ENCODE measurements at places on chromosomes 1 and 21.
A peak's percentile ranks its signal among the peaks of the same experiment; 100 is the strongest.

DNA sequence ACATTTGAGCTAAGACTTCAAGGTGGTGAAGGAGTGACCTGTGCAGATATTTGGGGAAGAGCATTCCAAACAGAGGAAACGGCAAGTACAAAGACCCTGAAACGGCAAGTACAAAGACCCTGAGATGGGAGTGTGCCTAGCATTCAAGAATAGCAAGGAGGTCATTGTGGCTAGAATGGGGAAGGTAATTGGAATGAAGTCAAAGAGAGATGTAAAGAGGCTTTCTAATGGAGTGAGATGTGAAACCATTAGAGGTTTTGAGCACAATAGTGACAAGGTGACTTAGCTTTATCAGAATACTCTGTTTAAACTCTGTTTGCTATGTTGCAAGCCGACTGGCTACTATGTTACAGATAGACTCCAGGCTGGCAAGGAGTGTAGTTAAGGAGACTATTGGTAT is 4.4 kb downstream of the CDC7 start:
- DNase-seq = no peak

DNA sequence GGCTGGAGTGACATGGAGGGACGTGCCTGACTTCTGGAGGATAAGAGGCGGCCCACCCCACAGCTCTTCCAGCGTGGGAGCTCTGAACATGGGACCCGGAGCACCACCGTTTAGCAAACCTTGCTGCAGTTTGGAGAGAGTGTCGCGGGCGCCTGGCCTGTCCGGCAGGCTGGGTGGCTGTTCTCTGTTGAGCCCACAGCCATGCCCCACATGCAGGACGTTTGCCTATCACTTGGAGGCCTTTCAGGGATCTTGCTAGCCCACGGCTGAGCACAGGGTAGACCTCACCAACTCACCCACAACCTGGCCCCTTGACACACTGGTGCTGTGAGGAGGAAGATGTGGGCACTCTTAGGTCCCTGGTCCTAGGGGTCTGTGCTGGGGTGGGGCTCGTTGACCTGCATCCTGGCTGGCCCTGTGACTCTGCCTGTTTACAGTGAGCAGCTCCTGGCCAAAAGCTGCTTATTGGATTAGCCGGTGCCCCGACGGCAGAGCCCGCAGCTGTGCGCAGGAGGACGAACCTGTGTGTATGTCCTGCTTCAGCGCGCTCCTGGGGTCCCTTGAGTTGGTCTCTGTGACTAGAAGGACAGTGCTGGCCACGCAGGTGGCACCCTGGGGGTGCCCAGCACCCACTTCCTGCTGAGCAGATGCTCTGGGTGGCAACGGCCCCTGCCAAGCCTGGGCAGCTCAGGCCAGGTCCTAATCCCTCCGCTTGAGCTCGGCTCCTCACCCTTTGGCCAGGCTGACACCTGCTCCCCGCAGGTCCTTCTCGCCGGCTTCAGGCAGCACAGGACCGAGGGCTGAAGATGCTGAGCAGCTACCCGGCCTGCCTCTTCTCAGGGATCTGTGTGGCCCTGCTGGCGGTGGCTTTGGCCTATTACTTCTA is 72.4 kb upstream of the TRAPPC10 start:
- no peak for DNase-seq

DNA sequence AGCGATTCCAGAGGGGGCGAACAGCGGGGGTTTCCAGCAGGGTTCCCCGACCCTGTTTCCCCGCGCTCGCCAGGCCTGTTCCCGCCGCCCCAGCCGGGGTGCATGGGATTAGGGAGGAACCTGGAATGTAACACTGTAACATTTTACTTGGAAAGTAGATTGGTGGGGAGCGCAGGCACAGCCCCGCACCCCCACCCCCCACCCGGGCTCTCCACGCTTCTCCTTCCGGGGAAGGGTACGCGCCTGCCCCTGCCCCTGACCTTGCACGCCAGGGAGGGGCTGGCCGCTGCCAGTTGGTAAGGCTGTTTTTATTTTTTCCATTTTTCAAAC is 427 bp downstream of the FAM3B start:
- DNase-seq = no peak

- no peak for DNase-seq
Measured at GRCh38 chr1:153866045-153866850, 56.5 kb downstream of the GATAD2B start.

DNA sequence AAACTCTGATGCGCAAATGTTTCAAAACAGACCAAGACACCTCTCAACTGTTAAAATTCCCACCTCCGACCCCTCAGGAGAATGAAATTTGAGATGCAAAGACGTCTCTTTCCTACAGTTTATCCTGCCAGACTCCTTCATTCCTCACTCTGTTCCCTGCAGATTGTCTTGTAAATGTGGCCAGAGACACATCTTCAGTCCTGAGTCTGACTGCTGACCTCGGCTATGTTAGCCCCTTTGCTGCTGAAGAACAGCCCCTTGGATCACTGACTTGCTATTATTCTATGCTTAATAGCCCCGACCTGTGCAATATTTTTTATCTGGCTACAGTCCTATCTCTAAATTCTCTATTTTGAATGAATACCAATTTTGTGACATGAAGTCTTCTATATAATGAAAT is 16.6 kb upstream of the ESRRG start:
- DNase-seq = peak; percentile 66

DNA sequence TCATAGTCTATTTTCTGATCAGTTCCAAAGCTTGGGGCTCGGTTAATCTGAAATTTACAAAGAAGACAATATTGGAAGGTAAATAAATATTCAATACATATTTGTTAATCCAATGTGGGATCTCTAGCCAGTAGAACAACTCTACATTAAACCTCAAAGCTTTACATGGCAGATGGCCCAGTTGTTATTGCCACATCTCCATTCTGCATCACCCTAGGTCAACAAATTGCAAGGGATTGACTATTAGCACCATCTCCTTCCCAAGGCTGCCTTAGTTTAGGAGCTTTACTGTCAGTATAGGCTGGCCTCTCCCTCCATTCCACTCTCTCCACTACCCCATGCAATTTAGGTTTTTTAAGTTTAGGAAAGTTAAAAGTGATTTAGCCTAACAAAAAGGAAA is 69.7 kb downstream of the TTLL7 start:
- DNase-seq = no peak

GRCh38 chr1:15029786-15030185 is 123.8 kb upstream of the TMEM51 start:
- no peak for DNase-seq

DNA sequence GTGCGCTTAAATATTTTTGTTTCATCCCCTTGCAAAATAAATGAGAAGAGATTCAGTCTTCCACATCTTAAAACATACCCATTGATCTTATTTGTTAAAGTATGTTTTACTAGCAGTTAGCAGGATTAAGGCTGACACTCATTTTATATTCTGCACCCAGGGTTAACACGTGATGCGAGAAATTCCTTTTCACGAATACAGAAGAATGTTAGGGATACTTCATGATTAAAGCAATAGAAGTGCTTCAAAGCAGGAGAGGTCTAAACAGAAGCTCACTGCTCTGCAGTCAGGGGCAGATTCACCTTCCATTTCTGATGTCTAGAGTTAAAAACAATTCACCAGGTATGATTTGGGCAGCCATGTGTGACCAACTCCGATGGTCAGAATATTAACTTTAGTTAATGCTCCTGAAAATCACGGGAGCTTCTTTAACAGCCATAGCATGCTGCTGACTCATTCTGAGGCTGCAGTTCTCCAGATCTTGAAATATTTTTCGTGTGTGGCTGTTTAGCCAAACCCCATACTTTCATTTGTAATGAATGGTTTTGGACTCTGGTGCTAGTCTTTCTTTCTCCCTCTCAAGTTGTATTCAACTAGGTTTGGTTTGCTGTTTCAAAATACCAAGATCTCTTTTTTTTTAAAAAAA is 19.7 kb downstream of the BCAR3 start:
- no peak for DNase-seq

GRCh38 chr21:34129901-34130715 is 56.7 kb downstream of the MRPS6 start:
- peak; percentile 43 for DNase-seq

DNA sequence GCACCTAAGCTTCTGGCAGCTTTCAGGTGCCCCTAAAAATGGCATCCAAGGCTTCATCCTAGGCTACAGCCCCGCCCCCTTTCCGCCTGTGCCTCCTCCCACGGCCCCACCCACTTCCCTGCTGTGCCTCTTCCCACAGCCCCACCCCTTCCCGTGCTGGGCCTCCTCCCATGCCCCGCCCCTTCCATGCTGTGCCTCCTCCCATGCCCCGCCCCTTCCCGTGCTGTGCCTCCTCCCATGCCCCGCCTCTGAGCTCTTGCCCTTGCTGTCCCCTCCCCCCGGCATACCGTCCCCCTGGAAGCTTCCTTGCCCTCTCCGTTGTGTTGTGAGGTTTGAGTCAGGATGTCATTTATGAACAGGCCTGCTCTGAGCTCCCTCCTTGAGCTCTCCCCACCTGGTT is 228.5 kb upstream of the AJAP1 start:
- DNase-seq = peak; percentile 49

DNA sequence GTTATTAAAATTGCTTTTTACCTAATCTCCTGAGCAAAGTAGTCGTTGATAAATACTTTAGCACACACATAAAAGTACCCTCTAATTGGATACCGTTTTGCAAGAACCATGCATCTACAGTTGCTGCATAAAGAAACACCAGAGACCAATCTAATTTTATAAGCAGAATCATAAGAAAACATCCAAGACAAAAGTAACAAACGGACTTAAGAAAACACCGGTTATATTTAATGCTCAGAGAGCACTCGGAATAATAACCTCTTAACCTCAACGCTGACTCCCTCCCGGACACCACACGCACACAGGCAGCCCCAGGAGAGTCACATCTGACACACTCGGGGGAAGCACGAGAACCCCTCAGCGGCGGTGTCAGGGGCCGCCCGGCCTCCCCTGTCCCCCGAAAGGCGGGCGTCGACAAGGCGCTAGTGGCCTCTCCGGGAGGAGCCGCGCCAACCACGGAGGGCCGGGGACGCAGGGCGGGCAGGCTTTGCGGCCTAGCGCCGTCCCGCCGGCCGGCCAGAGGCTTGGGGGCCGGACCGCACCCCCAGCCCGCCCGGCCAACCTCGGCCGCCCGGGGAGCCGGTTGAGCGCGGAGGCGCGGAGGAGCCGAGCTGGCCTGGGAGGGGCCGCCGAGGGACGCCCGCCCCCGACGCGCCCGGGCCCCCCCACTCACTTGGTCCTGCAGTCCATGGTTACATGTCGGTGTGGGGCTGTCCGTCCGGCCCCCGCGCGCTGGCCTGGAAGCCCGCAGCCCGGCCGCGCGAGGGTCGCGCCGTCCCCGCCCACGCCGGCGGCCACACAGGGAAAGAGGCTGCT is 606 bp downstream of the DENND1B start:
- DNase-seq = no peak

- DNase-seq = peak; percentile 65
Measured at GRCh38 chr21:44845418-44846223, 27.8 kb upstream of the SUMO3 start.

DNA sequence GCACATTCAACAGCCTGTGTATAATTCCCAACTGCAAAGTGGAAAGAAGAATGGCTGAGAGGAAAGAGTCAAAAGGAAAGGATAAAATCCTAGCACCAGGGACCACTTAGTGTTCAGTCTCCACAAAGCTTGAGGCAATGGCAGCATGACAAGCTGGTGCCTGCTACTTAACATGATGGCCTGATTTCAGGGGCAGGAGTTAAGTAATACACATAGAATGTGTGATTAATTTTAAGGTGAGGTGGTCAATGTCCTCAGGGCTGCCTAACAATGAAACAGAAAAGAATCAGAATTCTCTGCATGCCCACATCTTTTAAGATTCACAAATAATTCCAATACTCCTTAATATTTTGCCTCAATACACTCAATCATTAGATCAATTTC is 8.9 kb downstream of the P3H1 start:
- DNase-seq = no peak

DNA sequence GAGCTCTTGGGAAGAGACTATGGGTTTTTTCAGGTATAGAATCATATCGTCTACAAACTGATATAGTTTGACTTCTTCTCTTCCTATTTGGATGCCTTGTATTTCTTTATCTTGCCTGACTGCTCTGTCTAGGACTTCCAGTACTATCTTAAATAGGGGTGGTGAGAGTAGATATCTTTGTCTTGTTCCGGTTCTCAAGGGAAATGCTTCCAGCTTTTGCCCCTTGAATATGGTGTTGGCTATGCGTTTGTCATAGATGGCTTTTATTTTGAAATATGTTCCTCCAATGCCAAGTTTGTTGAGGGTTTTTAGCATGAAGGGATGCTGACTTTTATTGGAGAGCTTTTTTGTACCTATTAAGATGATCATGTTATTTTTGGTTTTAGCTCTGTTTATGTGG is 170.3 kb downstream of the PTGER3 start:
- no peak for DNase-seq

GRCh38 chr1:155166471-155167165 is 6.5 kb downstream of the KRTCAP2 start:
- no peak for DNase-seq

DNA sequence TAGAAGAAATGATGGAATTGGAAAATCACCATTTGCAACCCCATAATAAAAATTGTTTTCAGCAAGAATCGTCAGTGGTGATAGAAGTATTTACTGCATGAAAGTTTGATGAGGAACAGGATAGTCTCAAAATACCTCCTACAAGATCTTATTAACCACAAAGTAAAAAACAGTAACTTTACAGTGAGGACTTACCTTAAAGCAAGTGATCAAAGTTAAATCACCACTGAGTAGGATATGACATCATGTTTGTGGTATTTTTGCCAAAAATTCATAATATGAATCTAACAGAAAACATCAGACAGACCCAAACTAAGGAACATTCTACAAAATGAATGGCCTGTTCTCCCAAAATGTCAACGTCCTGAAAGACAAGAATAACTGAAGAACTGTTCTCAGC is 19.9 kb downstream of the ALDH9A1 start:
- no peak for DNase-seq

DNA sequence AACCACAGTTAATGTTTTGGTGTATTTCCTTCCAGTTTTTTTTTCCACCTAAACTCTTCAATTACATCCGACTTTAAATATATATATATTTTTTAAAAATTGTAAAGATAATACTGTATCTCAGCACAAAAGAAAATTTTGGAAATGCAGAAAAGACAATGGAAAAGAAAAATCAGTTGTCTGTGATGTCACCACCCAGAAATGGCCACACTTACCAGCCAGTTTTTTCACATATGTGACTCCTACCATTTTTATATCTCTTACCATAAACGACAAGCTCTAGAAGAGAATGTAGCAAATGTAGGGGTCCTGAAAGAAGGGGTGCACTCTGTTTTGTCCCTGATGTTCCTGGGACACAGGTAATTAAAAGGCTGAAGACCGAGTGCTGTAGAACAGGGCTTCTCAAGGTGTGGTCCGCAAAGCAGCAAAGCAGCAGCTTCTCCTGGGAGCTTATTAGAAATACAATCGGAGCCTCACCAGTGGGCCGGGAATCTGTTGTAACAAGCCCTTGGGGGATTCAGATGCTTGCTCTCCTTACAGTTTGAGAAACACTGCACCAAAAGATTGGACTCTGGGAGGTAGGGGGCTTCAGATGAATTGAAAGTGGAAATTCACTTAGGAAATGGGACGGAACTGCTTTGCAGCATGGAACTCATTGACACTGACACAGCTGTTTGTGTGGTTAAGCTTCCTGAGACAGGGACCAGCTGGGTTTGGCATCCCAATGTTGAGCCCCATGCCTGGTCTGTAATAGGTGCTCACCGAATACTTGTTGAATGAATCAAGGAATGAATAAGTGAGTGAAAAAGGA is 44.1 kb downstream of the ALPL start:
- no peak for DNase-seq

All from NT2/D1 (cell line).